ENCODE measurements at places on chromosomes 7 and 10. TPM values are rescaled to one million over a fixed set of nuclear protein-coding genes. Genes with fewer than 3 reads are reported as not detected.

DNA sequence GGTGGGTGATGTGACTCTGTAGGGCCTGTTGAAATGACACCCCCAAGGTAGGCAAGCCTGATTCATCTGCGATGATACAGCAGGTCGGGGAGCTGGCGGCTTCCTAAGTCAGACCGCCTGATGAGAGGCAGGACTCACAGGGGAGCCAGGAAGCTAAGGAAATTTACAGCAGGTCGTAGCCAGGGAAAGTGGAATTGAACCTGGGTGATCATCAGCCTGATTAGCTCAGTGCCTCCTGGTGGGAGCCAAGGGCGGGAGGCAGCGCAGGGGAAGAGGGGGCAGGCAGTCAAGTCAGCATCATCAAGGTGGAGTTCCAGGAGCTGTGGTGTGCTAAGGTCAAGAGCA, 18.5 kb upstream of the TRIM56 start:
- no peak for DNase-seq

DNA sequence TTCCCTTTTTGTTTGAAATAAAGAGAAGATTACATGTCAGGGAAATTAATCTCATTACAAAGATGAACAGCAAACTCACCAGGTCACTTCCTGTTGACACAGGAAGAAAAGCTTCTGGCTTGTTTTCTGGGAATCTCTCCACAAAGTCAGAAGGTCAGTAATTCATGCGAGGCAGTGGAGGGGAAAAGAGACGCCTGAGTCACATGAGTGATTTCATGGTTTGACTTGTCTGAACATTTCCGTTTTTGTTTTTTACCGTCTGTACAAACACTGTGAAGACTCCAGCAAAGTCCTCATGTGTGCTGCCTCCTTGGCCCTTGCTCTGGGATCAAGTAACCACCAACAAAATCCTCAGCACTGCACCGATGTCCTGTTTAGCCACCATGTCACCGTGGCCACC, 2.5 kb upstream of the HABP2 start:
- DNase-seq, result peak; percentile 70

Gene SPACDR
- total RNA-seq, result not detected

DNA sequence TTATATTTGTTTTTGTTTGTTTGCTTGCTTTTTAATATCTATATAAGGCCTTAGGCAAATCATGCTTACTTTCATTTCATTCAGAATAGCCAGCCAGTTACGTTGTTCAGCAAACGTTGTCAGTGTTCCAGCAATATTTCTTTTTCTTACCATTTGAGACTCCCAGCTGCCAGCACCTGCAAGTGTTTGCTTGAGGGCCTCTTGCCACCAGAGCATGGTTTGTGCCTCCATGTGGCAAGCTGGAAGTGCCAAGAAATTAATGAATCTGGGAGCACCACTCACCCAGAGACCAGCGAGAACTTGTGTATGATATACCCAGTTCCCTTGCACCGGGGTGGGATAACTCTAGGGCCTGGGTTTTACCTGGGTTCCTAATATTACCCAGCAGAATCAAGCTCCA, 177.1 kb upstream of the CSTF2T start:
- no peak for DNase-seq

- no peak for DNase-seq
These were observed 58.7 kb upstream of the PRPS1L1 start for GRCh38 chr7:18086165-18087025.

DNA sequence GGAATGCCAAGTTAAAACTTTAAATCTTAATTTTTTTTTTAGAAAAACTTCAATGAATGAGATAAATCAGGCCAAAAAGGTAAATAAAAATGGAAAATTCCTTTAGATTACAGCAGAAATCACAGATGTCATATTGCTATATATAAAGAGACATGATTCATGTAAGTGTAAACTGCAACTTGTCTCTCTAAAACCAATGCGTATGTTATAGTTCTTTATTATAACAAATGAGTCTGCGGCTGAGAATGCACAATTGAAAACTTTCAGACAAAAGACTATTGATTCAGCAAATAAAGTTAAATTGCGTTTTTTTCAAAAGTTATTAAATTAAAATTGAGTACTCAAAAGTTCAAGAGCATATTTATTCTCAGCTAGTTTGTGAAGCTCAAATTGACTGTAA, 425.3 kb downstream of the PARD3 start:
- no peak for DNase-seq

Gene AKR1C4
- total RNA-seq, result not detected

Data from kidney epithelial cell (primary cell).